ENCODE measurements at places on chromosomes 16 and 17.
A peak's percentile ranks its signal among the peaks of the same experiment; 100 is the strongest.

GRCh38 chr17:70796757-70797156, 627.4 kb downstream of the KCNJ2 start:
- no peak for DNase-seq

DNA sequence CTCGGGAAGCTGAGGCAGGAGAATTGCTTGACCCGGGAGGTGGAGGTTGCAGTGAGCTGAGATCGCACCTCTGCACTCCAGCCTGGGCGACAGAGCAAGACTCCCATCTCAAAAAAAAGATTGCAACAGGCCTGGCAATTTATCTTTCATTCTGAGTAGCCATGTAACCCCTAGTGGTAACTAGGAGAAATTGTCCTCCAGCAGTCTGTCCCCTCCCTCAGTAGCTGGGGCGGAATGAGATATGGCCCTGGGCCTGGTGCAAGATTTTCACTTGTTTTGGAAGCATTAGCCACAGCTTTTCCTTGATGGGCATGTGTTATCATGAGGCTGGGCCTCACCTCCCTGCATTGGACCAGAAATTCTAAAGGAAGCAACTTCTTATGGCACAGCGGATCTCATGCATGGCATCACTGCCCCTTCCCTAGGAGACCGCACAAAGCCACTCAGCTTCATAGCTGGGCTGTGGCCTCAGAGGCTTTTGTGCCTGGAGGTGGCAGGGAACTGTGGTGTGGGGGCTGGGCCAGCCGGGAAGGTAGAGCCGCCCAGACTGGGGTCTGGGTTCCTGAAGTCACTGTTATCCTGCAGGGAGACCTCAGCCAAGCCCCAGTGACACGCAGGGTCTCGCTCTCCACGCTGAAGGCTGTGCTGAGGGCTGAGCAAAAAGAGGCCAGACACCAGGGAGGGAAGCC, 13.4 kb downstream of the NATD1 start:
- no peak for DNase-seq

GRCh38 chr17:55668312-55668920, 54.2 kb downstream of the TMEM100 start:
- no peak for DNase-seq

GRCh38 chr16:84845496-84846002, 25.8 kb downstream of the CRISPLD2 start:
- no peak for DNase-seq

DNA sequence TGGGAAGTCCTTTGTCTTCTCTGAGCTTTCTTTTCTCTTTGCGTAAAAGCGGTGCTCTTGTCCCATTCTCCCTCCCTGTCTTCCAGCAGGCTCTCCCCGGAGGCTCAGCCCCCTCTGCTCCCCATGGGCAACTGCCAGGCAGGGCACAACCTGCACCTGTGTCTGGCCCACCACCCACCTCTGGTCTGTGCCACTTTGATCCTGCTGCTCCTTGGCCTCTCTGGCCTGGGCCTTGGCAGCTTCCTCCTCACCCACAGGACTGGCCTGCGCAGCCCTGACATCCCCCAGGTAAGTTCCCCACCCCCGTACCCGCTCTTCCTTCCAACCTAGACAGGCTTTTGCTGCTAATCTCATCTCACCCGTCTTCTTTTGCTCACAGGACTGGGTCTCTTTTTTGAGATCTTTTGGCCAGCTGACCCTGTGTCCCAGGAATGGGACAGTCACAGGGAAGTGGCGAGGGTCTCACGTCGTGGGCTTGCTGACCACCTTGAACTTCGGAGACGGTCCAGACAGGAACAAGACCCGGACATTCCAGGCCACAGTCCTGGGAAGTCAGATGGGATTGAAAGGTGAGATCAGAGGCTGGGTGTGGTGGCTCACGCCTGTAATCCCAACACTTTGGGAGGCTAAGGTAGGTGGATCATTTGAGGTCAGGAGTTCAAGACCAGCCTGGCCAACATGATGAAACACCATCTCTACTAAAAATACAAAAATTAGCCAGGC, 1.3 kb downstream of the TMEM219 start:
- no peak for DNase-seq

- DNase-seq, result no peak
Observed at GRCh38 chr16:31267332-31268032, 7.7 kb downstream of the ITGAM start.

DNA sequence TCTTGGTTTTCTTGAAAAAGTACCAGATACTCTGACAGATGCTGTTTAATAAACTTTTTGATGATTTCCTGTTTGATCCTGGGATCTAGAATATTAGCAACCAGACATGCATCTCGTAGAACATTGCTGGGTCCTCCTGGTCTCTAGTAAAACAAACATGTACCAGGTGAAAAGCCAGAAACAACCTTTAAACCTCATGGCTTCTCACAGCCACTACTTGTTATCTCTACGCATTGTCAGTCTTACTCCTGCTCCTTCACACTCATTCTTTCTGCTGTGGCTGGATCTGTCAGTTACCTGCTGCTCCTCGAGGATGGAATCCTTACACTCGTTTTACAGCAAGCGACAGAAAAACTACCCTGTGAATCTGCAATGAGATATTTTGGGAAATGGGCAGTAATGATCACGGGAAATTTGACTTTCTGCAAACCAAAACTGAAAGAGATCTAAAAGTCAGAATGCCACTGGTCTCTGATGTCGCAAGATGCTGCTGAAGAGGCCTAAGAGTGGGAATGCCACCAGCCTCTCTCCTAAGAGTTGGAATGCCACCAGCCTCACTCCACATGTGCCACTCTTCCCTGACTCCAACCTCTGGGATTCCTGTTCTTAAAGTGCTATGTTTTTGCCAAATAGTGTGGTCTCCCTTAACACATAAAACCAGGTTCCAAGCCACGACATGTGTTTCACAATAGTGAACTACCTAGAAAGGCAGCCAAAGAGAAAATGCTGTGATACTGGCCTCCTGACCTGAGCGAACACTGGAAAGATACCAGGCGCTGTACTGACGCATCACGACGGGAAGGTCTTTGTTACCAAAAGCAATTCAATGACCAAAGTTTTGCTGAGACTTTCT, 86.3 kb downstream of the VPS53 start:
- no peak for DNase-seq

- DNase-seq, result no peak
Observed at GRCh38 chr16:17984810-17985209, 351.7 kb downstream of the NPIPA8 start.

DNA sequence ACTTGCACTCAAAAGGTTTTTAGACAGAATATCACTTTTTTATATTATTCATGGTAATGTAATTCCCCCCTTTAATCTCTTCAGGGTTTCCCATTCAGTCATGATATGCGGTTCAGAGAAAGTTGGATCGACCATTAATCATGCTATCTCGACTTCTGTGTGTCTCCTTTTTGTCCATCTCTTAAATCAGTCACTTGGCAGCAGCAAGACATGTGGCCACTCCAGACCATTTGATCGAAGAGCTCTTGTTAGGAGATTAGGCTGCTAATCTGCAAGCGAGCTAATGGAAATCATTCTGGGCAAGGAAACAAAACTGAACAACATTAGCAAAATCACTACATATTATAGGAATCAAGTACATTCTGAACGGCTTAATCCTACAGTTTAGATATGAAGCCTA, 449.9 kb downstream of the WWOX start:
- no peak for DNase-seq

DNA sequence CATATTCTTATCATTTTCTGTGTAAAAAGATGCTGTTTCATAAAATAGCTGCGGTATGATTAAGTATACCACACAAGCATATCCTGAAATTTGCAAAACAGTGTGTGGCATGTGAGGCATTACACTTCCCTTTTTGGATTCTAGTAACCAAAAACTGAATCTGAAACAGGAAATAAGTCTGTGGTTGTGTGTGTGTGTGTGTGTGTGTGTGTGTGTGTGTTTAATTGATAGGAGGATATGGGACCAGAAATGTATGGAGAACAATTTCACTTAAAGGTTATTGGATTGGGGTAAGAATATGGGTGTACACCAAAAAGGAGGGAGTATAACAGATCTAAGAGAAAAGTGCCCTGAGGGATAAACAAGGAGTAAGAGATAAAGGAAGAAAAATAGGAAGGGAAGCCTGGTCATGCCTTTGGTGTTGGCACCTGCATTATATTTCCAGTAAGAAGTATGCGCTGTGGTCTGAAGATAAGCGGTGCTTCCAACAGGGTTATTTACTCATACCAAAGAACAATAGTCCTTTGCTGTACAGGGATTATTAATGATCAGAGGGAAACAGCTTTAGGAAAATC, 4.0 kb downstream of the LYRM1 start:
- DNase-seq, result no peak

GRCh38 chr16:53064081-53064578, 9.3 kb downstream of the CHD9 start:
- DNase-seq, result no peak

GRCh38 chr16:80167657-80168390, 373.0 kb upstream of the DYNLRB2 start:
- no peak for DNase-seq

DNA sequence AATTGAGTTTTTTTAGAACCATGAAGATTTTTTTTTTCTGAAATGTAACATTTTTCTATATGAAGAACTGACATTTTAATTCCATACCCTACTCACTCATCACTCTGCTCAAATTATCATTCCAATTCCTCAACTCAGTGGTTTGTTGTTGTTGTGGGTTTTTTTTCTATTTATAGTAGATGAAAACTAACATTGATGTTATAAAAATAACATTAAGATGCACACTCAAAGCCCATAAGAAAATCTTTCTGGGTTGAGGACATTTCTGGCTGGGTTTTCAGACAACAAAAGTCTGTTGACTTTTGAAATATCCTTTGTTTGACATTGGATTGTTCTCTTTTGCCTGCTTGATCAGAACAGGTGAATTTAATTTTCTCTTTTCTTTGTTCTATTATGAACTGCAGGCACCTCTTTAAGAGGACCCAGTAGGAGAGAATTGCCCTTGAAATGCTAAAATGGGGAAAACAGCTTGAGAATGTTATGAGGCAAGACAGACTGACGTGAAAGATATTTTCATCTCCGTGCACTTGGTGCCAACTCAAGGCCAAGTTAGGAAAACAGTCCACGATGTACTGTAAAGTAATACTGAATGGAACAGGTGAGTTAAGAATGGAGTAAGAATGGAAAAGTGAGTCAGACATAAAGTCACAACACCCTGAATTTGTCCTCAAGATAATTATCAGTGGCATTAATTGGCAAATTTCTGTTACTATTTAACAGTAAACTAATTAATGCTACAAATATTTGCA, 16.1 kb upstream of the ABCA5 start:
- peak; percentile 58 for DNase-seq

DNA sequence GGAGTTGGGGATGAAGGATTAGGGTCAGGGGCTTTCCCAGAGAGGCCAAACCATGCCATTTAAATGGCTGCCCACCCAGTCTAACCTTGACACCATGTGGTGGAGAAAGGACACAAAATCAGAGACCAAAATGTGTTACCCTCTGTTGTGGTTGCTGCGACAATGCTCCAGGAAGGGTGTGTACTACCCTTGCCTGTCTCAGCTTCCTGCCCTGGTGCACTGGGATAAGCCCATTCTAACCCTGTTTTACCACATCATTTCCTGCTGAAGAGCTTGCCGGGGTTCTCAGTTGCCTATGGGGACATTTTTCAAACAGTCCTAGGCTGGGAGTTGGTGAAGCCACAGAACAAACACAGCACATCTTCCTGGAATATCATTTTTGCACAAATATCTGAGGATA, 4.9 kb downstream of the OR4D1 start:
- no peak for DNase-seq

DNA sequence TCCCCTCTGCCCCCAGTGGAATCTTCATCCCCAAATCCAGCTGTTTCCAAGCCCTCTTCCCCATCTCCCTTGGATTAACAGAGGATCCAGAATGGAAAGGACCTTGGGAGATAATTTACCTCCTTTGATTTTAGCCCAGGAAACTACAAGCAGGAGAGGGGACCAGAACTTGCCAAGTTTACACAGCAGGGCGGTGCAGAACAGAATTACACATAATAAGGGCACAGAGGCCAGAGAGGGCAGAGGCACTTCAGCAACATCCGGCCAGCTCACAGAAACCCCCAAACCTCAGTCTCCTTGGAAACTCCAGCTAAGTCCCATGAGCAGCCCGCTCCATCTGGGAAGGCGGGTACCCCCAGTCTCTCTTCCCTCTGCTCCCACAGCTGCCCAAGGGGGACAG, 27.2 kb downstream of the PEMT start:
- no peak for DNase-seq

DNA sequence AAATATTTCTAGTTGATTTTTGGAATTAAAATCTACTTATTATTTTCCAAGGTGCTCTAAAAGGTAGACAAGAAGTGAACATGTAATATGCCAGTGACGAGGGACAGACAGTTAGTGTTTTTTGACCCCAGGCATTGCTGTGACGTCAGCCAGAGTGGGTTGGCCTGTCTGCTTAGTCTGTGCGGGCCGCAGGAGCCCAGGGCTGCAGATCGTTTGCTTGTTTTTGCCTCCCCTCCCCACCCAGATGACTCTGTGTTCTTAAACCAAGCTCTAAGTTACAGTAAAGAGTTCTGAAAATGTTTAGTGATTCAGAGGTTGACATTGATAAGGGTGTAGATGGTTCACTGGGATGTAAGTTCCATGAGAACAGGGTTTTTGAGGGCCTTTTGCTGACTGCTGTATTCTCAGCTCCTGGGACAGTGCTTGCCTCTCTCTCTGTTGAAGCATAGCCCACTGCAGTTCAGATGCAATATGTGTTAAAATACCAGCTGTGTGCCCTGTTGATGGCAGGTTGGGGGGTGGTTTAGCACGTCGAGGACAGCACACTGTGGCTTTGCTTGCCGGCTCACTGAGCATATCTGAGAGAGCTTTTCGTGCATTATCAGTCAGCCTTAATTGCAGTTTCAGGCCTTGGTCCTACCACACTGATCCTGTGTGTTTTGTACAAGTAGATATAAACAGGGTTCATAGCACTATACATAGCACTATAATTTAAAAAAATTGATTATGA, 64.8 kb downstream of the SEC14L1 start:
- DNase-seq, result no peak

GRCh38 chr17:31583772-31584356, 192.4 kb downstream of the RAB11FIP4 start:
- DNase-seq, result no peak

GRCh38 chr16:20868890-20869289, 31.3 kb downstream of the DCUN1D3 start:
- peak; percentile 48 for DNase-seq

DNA sequence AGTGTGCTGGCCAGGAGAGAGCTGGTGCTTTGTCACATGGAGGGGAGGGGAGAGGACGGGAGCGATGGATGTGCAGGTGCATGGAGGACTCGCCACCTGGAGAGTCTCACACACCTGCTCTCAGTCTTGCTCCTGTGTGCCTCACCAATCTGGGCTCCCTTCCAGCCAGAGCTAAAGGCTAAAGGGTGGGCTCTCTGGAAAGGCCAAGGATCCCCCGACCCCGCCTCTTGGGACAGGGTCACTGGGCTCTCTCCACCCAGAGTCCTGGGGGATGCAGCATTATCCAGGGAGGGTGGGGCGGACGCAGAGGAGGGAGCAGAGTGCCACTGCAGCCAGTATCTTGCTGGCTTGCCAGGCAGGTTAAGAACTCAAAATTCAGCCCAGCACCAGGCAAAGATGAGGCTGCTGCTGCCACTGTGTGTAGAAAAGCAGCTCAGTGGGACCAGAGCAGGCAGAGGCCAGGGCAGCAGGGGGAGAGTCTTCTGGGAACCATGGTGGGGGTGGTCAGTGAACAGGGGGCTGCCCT, 5.4 kb upstream of the STAT5B start:
- no peak for DNase-seq

GRCh38 chr17:79808763-79809529, 12.1 kb upstream of the CBX8 start:
- no peak for DNase-seq
